Central memory CD8-positive, alpha-beta T cell (primary cell): ENCODE measurements at places on chromosomes 1 and 21.

GRCh38 chr1:184827600-184828368 lies 73.1 kb upstream of the EDEM3 start:
- no peak for DNase-seq

GRCh38 chr21:32753818-32754585 lies 17.6 kb downstream of the PAXBP1 start:
- DNase-seq, result no peak

DNA sequence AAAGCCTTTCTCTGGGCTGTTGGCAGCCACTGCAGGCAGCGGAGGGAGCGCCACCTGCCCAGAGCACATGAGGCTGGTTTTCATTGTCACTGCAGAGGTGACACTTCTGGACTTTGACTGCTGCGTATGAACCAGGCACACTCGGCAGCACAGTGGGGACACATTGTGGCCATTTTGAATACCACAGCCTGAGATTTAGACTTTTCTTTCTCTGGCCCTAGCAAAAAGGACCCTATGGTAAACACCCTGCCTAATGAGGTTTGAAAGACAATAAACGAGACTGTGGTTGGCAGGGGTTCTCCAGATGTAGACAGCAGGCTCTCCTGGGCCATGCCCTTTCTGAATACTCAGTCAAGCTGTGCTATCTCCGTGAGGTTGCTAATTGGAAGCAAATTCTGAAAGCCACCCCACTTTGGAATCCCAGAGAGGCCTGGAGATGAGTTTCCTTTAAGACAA lies 12.0 kb upstream of the KCNE2 start:
- DNase-seq, result no peak

DNA sequence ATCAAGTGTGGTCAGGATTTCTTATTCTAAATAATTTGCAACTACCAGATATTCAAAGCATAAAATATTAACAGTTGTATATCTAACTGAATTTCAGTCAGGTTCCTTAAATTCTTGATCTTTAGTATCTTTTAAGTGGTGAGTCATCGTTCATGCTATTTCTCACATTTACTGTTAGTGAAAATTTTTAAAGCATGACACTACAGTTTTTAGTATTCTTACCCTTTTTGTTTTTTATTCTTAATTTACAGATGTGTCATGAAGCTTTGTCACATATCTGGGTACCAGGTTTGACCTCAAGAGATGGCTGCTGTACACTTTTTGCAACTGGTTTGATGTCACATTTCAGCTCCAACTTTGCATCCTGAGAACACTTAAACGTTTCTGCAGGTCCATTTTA lies 12.7 kb downstream of the AKIRIN1 start:
- no peak for DNase-seq

DNA sequence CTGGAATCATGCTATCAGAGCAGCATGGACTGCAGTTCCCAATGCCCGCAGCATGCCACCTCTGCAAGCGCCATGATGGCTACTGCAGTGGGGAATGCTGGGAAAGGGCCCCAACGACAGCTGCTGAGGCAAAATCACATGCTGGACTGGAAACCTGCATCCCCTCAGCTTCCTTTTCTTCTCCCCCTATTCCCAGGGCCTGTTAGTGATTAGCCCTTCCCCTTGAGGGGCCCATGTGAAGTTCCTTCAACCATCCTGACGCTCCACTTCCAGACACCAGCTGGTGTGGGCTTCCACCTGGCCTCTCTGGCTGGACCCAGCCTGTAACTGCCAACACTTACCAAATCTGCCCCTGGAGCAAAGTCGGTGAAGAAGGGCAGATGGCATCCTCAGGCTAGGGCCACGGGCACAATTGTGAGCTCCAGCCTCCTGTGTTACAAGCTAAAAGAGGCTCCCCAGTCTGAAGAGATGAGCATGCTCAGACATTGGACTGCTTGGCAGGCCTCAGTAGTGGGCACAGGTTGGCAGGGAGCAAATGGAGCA lies 22.1 kb upstream of the SDC3 start:
- no peak for DNase-seq

DNA sequence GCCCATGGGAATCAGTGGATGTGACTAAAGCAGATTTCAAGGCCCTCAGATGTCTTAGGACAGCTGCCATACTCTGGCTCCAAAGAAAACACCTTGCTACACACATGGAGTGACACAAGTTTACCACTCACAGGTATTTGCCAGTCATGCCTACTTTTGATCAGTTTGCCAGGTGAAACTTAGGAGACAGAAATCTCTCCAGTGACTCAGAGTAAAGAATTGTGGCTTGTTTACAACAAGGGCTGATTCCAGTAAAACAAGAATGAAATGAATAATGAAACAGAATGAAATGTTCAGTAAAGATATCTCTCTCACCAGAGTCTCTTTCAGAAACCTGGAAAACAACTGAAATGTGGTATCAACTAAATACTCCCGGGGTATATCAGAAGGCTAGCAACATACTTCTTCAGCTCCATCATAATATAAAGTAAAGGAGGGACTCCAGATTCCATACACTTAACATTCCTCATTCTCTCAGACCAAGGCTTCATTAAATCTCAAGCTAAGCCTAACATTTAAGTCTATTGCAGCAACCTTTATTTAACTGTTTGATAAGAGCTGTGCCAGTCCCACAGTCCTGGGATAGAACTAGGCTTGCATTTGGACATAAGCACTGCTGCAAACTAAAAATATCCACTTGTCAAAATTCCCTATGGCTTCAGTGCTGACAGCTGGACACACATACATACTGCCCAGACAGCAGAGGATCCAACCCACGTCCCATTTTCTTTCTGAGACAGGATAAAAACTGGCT lies 143.3 kb downstream of the SIPA1L2 start:
- no peak for DNase-seq

- no peak for DNase-seq
Measured at GRCh38 chr1:38500891-38501290, 358.7 kb downstream of the RRAGC start.

DNA sequence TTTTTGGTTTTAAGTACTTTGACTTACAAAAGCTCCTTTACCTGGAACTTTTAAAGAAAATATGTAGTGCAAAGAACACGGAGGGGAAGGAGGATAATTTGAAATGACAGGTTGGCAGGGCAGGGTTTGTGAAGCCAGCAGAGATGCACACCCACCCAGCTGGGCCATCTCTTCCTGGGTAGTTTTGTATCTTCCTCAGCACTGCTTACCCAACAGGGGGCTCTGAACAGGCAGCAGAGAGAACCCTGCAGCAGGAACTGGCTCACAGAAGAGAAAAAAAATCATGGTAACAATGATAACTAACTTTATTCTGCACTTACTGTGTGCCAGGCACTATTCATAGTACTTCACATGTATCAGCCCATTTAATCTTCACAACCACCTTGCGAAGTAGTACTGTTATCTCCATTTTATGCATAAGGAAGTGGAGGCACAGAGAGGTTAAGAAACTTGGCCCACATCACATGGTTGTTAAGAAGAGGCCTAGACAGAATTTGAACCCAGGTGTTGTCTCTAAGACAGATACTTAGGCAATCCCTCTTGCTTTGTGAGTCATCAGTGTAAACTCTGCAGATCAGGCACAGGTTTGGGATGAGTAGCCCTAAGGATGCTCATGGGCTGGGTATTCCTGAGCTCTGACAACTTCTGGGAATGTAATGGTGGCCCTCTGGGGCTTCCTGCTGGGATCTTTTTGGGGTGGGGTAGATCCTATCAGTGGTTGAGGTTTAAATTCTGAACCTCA lies 60.8 kb downstream of the ELK4 start:
- DNase-seq, result no peak

GRCh38 chr1:244328476-244328875 lies 123.2 kb downstream of the ADSS2 start:
- DNase-seq, result no peak

DNA sequence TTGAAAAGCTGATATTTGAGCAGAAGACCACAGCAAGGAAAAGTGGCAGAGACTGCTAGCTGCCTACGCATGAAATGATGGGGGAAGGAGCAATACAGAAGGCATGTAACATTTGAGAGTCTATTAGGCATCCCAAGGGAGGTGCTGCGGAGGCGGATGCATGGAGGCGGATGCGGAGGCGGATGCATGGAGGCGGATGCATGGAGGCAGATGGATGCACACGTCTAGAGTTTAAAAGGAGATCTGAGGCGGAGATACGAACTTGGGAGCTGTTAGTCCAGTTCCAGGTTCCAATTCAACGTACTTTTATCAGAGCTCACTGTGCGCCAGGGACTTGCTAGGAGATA lies 744 bp upstream of the DDX20 start:
- no peak for DNase-seq

DNA sequence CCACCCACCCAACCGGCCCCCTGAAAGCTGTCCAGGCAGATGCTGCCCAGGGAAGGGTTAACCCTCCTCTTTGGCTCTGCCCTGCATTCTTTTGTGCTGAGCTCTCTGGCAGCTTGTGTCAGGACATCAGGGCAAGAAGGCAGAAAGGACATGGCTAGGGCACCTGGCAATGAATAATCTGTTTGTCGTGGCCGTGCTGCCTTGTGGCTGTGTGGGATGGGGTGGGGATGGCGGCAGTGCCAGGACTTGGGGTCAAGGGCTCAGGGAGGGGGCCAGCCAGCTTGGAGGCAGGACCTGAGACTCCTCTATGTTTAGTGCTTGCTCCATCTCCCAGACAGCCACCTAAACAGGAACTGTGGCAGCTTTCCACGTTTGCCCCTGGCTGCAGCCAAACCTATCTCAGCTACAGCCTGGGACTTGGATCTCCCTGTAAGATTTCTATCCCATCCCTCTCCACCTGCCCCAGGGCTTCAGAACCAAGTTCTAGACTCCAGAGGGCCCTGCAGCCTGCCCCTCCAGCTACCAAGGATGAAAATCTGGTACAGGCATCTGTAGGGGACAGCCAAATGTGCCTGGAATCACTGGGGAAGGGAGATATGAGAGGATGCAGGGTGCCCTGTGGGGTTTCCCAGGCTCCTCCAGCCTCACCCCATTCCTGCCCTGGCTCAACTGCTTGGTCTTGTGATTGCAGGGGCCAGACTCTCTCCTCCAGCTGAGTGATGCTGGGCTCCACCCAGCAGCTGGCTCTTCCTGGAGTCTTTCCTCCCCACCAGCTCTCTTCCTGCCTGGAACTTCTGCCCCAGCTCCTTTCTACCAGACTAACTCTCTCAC lies 9.6 kb upstream of the GPR37L1 start:
- no peak for DNase-seq

- DNase-seq, result no peak
Measured at GRCh38 chr21:29501451-29501850, 202.7 kb downstream of the BACH1 start.

DNA sequence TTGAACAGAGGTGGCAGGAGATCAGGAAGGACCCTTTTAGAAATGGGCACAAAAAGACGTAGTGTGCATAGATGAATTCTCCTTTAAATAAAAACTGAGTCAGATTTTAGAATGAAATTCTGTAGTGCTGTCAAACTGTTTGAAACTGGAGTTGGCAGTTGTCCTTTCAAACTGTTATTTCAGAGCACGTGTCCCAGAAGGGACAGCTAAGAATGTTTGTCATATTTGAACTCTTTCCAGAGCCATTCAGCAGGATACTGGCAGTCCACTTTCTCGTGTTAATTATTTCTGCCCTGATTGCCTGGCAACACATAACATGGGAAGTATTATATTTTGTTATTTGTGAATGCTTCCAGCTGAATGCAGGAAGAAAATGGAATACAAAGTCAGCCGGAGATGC lies 212.3 kb upstream of the DPYD start:
- no peak for DNase-seq

DNA sequence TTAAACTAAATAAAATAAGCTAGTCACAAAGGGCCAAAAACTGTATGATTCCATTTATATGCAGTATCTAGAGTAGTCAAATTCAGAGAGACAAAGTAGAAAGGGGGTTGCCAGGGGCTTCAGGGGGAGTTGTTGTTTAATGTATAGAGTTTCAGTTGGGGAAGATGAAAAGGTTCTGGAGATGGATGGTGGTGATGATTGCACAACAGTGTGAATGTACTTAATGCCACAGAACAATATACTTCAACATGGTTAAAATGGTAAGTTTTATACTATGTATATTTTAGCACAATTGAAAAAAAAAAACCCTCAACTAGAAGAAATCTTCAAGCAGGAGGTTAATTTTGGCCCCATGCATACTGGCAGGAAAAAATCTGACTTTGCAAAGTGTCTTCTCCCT lies 24.3 kb downstream of the VAV3 start:
- no peak for DNase-seq

GRCh38 chr1:107963008-107963407 lies 2.0 kb downstream of the VAV3 start:
- DNase-seq, result no peak

GRCh38 chr21:44917446-44918106 lies 3.1 kb downstream of the ITGB2 start:
- DNase-seq, result no peak

DNA sequence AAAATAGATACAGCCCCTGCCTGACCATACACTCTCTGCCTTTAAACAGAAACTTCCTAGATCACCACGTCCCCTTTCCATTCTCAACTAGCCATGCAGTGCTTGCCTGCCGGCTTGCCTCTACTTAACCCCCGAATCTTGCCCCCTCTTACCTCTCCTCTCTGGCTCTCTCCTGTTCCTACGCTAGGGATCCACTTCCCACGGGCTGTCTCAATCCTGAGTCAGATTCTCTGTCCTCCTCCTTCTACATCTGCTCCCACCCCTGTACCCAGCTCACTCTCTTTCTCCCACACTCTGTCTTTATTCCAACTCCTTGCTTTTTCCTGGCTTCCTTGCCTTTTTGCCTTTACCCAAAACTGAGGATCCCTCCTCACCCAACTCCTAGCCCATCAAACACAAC lies 29.3 kb downstream of the ATF3 start:
- no peak for DNase-seq

GRCh38 chr1:96187020-96187419 lies 534.6 kb upstream of the PTBP2 start:
- DNase-seq, result no peak

- no peak for DNase-seq
Measured at GRCh38 chr1:240909701-240910457, 297.9 kb upstream of the GREM2 start.

- DNase-seq, result no peak
Measured at GRCh38 chr1:248009681-248010080, 3.8 kb upstream of the OR2L5 start.

GRCh38 chr1:145837656-145838055 lies 7.8 kb upstream of the NUDT17 start:
- no peak for DNase-seq

DNA sequence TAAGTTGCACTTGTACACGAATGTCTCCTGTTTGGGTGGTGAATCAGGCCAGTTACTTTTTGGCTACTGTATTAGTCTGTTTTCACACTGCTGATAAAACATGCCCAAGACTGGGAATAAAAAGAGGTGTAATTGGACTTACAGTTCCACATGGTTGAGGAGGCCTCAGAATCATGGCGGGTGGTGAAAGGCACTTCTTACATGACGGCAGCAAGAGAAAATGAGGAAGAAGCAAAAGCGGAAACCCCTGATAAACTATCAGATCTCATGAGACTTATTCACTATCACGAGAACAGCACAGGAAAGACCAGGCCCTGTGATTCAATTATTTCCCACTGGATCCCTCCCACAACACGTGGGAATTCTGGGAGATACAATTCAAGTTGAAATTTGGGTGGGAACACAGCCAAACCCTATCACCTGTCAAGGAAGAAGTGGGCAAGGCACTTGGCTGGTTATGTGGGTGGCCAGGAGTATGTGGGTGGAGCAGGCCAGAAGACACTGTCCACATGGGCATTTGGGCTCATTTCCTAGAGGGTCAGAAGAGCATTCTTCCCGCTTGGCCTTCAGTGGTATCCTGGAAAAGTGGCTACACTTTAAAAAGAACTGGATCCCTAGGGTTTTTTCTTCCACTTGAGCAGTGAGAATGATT lies 228.8 kb downstream of the HHAT start:
- no peak for DNase-seq

- no peak for DNase-seq
Measured at GRCh38 chr1:39474810-39475209, 16.6 kb upstream of the BMP8A start.
